Fibroblast of upper back skin (primary cell): ENCODE measurements at places on chromosomes 1 and 21.
A peak's percentile ranks its signal among the peaks of the same experiment; 100 is the strongest.

- no peak for DNase-seq
These were observed 124.4 kb upstream of the HOOK1 start for GRCh38 chr1:59690171-59690930.

DNA sequence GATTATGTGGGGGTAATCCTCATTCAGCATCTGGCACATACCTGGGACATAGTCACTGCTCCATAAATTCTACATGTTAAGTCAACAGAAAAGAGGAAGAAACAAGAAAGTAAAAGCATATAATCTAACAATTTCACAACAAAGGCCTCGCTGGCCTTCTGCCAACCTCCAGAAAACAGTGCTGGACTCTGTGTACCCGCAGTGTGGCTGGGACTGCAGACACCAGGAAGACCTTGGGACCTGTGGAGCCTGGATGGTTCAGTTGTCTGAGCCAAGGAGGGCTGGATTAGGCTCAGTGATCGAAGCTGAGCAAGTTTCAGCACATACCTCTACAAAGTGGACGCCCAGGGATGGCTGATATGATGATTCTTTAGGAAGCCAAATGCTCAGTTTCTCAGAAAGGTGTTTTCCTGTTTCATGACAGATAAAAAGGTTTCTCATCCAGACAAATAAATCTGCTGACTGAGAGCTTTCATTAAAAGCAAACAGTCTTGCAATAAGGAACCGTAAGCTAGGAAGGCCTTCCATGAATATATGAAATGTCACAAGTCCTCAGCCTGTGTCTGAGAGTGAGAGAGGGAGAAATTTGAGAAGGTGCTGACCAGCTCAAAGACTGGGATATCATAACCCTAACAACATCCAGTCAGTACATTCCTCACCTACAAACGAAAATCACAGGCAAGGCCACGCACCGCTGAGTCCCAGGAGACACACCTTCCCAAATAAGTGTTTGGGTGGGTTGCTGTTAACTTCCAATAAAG lies 48.4 kb downstream of the CAPZB start:
- DNase-seq = no peak

GRCh38 chr1:174942547-174943255 lies 57.0 kb upstream of the CACYBP start:
- no peak for DNase-seq

DNA sequence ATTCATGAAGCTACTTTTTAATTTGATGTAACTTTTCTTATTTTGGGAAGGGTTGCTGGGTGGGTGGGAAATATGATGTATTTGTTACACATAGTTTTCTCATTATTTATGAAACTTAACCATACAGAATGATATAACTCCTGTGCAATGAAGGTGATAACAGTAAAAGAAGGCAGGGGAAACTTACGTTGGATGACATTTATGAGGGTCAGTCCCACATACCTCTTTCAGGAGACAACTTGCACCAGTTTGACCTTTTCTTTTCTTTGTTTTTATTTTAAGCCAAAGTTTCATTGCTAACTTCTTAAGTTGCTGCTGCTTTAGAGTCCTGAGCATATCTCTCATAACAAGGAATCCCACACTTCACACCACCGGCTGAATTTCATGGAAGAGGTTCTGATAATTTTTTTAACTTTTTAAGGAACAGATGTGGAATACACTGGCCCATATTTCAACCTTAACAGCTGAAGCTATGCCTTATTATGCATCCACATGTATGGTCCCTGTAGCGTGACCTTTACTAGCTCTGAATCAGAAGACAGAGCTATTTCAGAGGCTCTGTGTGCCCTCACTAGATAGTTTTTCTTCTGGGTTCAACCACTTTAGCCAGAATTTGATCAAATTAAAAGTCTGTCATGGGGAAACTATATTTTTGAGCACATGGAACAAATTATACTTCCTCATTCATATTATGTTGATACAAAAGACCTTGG lies 28.0 kb upstream of the KIAA1614 start:
- DNase-seq = no peak

- no peak for DNase-seq
These were observed 58.6 kb downstream of the ATP5PO start for GRCh38 chr21:33856893-33857527.

GRCh38 chr21:34909492-34910292 lies 139.4 kb downstream of the RUNX1 start:
- peak; percentile 73 for DNase-seq

DNA sequence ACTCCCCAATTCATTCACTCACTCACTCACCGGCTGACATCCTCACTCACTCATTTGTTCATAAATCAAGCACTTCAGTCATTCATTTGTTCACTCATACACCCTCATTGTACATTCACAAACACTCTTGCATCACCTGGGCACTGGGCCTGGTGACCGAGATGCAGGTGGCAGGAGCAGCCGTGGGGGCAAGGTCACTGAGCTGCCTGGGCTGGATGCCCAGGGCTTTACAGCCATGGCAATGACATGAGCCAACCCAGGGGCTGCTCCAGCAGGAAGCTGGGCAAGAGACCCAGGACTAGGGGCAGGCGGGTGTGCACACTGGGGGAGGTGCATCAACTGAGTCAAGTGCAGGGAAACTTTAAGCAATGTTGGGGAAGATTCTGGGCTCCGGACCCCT lies 113.6 kb upstream of the IGSF21 start:
- DNase-seq = no peak

DNA sequence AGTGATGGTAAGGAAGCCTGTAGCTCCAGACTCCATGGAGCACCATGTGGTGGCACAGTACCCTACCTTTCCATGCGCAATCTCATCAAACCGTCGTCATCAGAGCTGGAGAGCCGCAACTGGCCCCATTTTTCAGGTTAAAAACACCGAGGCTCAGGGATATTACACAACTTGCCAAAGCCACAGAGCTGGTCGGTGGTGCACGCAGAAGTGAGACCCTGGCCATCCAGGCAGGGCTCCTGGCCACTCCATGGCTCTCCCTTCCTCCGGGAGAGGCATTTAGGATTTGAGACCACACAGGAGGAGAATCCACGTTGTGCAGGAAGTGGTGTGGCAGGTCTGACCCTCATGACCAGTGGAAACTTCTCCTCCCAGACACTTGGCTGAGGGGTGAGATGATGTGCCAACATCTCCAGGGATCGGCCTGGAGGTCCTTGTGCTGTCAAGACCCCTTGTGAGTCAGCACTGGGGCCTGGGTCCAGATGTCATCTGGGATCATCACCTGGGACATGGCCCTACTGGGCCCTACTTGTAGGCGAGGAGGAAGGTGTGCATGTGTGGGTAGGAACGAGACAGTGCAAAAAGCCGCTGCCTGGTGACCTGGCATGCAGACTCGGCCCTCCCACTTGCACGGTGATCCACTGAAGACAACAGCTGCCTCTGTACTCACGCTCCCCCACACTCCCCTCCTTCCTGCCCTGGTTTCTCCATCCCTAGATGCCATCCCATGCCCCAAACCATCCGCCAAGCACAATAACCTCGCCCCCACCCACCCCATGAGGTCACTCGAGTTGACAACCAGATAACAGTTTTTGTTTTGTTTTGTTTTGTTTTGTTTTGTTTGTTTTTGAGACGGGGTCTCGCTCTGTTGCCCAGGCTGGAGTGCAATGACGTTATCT lies 10.4 kb downstream of the TFF3 start:
- DNase-seq = no peak

GRCh38 chr21:32520875-32521735 lies 64.2 kb downstream of the TCP10L start:
- DNase-seq = peak; percentile 84

GRCh38 chr1:112893288-112894009 lies 62.5 kb downstream of the SLC16A1 start:
- DNase-seq = no peak

- no peak for DNase-seq
These were observed 5.2 kb downstream of the HES3 start for GRCh38 chr1:6248932-6249738.

DNA sequence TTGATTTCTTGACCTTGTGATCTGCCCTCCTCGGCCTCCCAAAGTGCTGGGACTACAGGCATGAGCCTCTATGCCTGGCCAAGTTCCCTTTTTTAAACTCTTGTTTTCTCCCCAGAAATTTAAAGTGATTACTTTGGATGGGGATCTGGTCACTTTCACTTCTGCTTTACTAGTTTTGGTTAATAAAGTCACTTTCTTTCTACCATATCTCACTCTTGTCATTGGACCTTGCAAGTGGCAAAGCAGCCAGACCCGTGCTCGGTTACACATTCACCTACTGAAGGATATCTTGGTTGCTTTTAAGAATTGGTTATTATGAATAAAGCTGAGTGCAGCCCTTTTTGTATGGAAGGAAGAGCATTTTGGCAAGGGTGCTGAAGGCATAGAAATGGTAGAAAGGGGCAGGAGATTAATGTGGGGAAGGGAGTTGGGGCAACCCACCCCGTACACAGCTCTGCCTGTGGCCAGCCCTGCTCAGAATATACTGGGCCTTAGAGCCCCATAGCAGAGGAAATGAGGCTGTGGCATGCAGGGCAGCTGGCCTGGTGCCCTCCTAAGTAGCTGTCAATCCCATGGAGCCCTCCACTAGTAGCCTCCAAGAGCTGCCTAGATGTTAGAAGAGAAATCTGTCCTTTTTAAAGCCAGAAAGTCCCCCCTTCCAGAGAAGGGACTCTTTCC lies 40.7 kb downstream of the CD2 start:
- DNase-seq = no peak

- DNase-seq = no peak
These were observed 15.3 kb upstream of the TNFSF4 start for GRCh38 chr1:173222149-173223030.

DNA sequence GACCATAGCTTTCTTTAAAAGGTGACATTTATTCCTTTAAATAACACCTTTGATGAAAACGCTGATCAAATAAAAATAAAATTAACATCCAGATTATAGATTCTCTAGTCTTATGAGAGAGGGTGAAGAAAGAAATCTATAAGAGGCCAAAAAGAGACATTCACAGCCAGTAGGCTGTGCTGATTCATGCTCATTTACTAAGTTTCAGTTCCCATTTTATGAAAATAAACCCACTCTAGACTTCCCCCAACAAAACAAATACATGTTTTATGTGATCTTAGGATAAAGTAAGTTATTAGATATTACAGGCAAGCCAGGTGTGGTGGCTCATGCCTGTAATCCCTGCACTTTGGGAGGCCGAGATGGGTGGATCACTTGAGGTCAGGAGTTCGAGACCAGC lies 21.1 kb downstream of the ESRRG start:
- no peak for DNase-seq

GRCh38 chr1:235280467-235280866 lies 47.5 kb downstream of the ARID4B start:
- no peak for DNase-seq

DNA sequence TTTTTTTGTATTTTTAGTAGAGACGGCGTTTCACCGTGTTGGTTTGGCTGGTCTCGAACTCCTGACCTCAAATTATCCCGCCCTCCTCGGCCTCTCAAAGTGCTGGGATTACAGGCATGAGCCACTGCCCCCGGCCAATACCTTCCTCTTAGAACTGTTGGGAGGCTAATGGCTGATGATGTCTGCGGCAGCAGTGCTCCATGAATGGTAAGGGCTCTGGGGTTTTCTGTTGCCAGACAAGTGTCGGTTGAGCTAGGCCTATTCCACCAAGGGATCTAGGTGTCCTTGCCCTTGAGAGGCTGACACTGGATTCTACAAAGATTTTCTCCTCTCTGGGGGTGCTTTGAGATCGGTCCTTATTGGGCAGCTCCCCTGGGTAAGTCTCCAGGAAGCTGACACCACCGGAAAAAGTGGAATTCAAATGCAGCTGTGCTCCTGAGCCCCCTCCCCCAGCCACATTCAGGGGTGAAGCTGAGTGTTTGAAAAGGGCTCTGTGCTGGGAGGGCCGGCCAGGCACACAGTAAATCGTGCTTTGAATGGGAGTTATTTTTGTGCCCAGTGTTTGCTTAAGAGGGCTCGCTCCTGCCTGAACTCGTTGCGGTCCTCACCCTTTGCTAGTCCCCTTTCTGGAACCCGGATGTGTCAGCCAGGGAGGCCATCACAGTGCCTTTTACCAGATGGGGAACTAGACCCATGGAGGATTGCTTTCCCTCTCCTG lies 5.2 kb downstream of the SOX13 start:
- DNase-seq = no peak

GRCh38 chr1:168257397-168257796 lies 23.3 kb upstream of the TBX19 start:
- DNase-seq = no peak

DNA sequence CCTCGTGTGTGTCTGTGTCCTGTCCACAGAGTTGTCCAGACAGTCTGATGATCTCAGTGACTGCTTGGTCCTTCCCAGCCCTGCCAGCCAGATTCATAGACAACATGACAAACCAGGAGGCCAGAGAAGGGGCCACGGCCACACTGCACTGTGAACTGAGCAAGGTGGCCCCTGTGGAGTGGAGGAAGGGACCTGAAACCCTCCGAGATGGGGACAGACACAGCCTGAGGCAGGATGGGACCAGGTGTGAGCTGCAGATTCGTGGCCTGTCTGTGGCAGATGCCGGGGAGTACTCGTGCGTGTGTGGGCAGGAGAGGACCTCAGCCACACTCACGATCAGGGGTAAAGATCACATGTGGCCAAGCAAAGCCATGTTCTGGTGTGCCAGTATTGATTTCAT lies 96.4 kb downstream of the OBSCN start:
- no peak for DNase-seq

DNA sequence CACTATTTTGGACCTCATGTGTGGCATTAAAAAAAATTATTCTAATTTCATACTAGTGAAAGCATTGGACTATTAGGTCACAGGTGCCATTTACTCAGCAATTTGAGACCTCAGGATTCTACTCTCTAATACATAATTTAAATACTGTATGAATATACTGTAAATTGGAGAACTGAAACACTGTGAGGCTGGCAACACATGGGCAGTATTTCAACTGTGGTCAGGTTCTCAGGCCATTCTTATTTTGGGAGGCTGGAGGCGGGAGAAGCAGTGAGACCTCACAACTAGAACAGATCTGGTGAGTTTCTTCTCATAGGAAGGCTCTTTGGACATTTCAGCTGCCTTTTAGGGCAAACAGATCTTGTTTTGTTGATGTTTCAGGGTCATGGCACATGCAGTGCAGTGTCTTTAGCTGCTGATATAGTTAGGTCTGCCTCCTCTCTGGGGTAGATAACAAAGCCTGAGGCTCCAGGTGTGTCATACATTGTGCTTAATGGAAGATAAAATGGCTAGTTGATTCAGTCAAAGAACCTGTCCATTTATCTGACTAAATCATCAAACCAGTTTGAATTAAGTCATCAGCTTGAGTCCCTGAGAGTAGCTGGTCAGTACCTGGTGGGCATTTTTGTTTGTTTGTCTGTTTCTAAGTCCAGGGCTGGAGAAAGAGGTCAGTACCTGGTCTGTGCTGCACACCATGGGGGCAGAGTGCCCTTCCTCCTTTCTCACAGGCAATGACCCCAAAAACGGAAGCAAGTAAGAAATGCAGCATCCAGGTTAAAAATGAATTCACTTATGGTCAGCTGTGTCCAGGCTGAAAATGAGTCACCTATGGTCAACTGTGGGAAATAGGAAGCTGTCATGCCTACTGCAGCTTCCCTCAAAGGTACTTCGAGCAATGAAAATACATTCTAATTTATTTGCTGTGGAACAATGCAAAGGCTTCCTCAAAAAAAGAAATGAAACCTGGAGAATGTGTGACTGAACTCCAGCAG lies 216.2 kb downstream of the SDCCAG8 start:
- no peak for DNase-seq
